Pulmonary artery endothelial cell (primary cell): ENCODE measurements at places on chromosomes 5 and 9. TPM values are rescaled to one million over a fixed set of nuclear protein-coding genes. Genes with fewer than 3 reads are reported as not detected.

Gene BTNL3
- not detected in 2 replicates for total RNA-seq

- DNase-seq: peak; percentile 10
These were observed 141.2 kb upstream of the ASTN2 start for GRCh38 chr9:117555964-117556629.

DNA sequence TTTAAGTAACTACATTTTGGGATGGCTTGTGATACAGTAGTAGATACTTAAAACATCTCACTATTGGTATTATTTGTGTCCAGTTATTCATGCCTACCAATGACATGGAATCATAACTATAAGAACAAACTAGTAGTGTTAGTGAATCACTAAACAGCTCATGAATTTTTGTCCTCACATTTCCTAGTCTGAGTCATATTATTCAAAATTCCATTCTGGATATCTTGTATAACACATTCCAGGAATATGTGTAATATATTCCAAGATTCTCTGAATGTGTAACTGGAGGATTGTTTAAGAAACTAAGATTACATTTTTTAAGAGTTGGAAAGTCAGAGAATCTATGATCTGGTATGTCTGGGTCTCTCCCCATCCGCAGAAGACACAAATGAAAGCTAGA, 565.3 kb upstream of the ZNF608 start:
- DNase-seq: peak; percentile 70

Gene DOLK
- 27.8 and 30.6 TPM in 2 replicates for total RNA-seq

DNA sequence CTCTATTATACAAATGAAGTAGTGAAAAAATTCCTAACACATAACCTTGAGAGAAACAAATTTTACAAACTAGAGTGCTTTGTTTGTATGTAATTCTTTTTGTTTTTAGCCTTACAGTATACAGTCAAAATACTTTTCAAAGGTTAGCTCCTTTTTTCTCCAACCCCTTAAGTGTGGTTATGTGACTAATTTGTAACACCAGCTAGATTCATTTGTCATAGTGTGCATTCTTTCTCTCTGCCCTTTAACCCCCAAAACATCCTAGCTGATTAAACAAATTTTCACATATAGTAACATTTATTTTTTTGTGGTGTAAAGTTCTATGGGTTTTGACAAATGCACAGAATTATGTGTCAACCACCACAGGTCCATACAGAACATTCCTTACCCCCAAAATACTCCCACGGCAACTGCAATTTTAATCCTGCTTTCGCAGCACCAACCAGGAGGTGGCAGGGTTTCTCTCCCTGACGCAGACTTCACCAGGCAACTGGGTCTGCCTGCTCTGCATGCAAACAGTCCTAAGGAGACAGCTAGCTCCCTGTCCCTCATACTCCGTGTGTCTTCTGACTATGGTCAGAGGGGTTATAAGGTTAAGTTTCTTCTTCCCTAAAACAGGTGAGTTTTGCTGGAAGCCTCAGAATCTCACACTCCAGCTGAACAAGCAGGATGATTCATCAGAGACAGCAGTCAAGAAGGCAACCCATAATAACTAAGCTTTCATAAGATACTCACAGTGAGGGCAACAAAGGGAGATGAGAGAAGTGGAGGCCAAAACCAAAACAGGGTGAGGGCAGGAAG, 44.5 kb upstream of the NR5A1 start:
- DNase-seq: no peak

DNA sequence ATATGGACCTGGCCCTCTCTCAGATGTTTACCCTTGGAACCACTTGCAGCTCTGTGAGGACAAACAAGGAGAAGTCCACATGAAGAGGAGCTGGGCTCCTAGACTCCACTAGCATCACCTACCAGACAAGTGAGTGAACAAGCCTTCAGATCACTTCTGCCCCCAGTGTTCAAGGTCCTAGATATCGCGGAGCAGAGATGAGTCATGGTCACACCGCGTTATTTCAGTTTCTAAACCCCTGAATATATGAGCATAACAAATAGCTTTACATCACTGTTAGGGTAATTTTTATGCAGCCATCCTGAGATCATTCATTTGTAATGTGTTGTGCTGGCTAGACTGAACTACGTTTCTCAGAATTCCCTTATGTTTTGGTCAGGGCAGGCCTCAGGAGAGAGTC, 77.0 kb upstream of the DAP start:
- DNase-seq: no peak

Gene C5orf22
- total RNA-seq: 16.5 and 21.3 TPM in 2 replicates

Gene ARRDC1
- total RNA-seq: 19.4 and 22.1 TPM in 2 replicates

DNA sequence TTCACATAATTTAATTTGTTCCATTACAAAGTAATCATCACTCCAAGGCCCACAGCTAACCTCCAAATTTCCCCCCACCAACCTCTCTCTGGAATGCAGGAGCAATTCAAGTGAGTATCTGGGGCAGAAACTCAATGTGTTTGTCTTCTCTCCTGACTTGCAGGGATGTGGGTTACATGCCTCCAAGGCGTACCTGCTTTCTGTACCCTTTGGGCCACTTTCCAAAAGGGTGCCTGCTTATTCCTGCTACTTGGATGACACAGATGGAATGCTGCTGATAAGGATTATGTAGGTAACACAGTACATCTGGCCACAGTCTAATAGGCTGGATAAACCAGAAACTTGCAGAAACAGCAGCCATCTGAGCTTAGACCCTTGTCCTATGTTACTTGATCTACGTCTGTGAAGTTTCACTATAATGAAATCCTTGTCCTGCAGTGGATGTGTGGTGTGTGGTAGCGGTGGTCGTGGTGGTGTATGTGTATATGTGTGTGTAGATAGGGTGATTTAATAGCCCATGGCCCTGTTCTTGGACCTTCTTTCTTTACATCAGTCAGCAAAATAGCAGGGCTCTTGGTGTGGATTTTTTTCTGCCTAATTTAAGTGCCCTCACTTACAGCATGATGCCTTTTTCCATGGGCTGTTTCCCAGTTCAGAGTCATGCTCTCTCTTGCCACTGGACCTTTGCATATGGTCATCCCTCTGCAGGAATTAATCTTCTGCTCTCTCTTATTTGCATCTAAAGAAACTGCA, 175.9 kb downstream of the ZDHHC21 start:
- DNase-seq: no peak
